GM18507 (cell line): ENCODE measurements at places on chromosomes 11 and 22.

GRCh38 chr11:17020831-17021230, 6.6 kb upstream of the PLEKHA7 start:
- DNase-seq = no peak

- no peak for DNase-seq
Measured at GRCh38 chr11:44681698-44682097, 45.1 kb upstream of the TSPAN18 start.

- no peak for DNase-seq
Measured at GRCh38 chr11:95161248-95161647, 69.8 kb downstream of the SESN3 start.

DNA sequence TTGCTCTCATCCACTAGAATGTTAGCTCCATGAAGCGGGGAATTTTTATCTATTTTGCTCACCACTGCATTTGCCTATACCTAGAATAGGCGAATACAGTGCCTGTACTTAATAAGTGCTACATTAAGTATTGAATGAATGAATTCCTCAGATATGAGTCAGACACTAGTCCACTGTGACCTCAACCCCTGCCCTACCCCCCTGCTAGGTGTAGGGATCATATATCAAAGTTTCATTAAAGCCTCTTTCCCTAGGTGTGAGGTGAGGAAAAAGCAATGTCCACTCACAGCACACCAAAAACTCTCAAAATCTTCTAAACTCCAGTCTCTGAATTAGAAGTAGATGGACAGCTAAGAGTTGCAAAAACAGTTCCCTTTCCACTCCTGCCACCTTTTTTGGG, 9.8 kb upstream of the PSMA1 start:
- DNase-seq = no peak

DNA sequence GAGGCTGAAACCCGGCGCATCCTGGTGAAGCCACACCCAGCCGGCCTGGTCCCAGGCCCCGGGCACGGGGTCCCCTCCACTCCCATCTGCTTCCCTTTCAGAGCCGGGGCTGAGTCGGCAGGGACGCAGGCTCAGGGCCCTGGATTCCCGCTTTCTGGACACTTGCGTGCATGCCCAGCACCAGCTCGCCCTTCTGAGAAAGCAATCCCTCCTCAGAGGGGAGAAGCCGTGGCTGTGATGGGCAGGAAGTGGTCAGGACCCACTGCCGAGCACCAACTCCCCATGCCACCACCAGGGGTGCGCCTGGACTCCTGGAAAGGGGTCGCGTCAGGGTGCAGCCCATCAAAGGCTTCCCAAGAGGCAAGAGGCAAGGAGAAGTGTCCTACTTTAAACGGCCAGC, 15.1 kb downstream of the CDKN1C start:
- no peak for DNase-seq

DNA sequence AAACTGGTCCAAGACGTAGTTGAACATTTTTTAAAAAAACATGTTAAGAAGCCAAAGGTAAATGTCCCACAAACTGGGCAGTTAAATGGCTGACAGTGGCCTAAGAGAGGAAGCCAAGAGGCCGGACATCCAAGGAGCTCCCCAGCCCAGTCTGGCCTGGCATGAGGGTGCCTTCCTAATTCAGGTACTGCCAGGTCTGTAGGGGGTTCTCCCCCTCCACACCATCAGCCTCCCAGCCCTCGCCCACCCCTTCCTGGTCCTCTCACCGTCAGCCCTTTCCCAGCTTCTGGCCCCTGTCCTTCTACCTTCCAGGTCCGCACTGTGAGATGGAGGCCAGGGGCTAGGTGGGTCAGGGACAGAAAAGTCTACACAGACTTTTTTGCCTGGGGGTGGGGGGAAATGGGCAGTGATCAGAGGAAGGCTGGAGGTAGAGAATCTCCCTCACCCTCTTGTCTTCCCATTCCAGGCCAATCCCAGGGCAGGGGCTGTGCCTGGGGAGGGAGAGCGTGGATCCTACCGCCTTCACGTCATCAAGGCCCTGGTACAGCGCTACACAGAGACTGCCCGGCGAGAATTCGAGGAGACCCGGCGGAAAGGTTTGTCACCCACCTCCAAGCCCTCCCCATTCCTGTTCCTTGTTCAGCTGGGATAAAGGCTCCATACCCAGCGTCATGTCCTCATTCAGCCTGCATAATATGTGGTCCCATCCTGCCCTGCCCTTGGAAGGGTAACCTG, 6.0 kb downstream of the ART5 start:
- no peak for DNase-seq

DNA sequence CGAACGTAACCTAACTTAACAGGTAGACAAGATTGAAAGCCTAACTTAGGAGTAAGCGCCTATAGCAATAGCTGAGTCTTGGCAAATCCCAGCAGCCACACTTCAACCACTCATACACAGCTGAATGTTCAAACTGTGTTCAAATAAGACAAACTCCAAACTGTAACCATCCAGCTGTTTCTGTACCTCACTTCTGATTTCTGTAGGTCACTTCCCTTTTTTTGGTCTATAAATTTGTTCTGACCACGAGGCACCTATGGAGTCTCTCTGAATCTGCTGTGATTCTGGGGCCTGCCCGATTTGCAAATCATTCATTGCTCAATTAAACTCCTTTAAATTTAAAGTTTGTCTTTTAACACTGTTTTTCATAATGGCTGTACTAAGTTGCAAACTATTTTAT, 8.2 kb upstream of the TENM4 start:
- DNase-seq = no peak

- DNase-seq = no peak
Measured at GRCh38 chr11:20459865-20460264, 72.3 kb downstream of the PRMT3 start.

DNA sequence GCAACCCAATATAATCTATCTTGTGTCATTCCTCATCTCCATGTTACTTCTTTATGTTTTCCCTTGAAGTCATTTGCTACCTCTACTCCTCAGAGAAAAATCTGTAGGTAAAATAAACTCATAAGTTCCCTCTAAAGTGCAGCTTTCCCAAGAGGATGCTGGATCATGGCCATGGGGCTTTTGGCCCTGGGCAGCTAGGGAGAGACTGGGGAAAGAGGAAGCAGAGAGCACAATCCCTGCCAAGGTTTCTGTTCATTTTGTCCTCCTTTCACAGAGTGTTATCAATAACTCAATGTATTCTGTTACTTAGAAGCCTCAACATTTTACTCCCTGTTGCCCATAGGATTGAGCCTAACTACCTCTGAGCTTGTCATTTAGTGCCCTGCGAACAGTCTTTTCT, 9.0 kb downstream of the RNF121 start:
- DNase-seq = no peak

DNA sequence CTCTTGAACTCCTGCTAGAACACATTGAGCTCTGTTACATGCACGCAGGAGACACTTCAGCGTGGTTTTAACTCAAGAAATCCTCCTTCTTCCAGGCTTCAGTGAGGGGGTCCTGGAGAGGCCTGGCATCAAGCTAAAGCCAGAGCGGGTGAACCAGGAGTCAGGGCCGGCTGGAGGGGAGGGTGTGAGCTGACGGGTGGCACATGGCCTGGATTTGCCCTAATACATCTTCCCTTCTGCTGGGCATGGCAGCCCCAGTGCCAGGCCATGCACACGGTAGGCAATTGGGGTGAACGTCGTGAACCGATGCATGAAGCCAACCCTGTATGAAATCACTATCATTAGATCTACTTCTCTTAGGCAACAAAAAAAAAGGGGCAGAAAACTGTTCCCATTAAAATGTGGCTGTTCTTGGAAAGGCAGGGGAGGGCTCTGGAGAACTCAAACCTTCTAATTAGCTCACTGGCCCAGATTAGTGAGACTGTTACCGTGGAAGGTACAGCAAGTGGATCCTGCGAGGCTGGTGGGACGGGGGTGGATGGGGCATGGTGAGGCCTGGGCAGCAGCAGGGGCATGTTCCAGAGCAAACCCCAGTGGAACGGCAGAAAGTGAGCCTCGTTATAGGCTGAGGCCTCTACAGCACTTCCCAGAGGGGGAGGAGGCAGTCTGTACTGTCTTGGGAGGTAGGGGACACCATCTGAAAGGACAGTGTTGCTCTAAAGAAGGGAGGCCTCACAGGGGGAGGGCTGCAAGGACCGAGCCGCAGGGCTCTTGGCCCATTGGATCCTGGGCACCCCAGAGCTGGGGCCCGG, 10.6 kb downstream of the IFT27 start:
- no peak for DNase-seq

GRCh38 chr22:44557064-44557748, 59.2 kb upstream of the RTL6 start:
- no peak for DNase-seq

DNA sequence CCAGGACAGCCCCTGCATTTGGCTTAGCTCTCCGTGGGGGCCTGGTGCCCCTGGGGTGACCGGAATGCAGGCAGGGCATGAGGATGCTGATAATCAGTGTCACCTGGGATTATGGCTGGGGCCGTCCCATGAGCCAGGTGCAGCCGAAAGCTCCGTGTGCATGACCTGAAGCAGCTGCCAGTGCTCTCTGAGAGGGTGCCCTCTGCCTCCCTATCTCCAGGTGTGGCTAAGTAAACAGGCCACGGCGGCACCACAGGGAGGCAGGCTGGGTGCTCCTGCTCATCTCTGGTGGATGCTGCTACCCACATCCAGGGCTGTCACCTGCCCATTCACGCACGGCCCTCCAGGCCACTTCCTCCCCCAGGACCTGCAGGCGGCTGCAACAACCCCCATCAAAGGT, 29.8 kb downstream of the DUSP8 start:
- no peak for DNase-seq

- DNase-seq = no peak
Measured at GRCh38 chr11:64356498-64357411, 2.2 kb upstream of the RPS6KA4 start.

DNA sequence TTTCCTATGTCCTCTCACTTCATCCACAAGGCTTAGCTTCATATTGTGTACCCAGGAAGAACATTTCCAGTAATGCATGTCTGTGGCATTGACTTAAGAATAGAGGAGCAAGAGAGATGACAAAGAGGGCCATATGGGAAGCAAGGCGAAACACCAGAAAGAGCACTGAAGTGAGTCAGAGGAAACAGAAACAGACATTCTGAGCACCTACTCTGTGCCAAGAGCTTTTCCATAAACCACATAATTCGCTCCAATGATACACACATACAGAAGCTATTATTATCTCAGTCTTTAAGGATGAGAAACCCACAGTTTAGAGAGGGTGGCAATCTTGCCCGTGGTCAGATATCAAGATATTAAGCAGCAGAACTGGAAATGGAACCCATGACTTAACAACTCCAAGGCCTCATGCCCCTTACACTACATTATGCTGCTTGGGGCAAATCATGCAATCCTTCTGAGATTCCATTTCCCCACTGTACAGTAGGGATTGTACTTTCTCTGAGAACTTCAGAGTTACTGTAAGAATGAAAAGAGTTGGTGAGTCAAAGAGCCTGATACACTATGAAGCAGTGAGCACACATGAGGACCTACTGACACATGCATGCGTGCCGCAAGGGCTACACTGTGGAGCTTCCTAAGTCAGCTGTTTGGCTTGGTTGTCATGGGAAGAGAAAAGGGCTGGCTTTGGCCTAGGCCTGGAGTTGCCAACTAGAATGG, 126.6 kb downstream of the KCNC1 start:
- DNase-seq = no peak

- DNase-seq = no peak
Measured at GRCh38 chr11:67312187-67313021, 9.1 kb downstream of the SSH3 start.

DNA sequence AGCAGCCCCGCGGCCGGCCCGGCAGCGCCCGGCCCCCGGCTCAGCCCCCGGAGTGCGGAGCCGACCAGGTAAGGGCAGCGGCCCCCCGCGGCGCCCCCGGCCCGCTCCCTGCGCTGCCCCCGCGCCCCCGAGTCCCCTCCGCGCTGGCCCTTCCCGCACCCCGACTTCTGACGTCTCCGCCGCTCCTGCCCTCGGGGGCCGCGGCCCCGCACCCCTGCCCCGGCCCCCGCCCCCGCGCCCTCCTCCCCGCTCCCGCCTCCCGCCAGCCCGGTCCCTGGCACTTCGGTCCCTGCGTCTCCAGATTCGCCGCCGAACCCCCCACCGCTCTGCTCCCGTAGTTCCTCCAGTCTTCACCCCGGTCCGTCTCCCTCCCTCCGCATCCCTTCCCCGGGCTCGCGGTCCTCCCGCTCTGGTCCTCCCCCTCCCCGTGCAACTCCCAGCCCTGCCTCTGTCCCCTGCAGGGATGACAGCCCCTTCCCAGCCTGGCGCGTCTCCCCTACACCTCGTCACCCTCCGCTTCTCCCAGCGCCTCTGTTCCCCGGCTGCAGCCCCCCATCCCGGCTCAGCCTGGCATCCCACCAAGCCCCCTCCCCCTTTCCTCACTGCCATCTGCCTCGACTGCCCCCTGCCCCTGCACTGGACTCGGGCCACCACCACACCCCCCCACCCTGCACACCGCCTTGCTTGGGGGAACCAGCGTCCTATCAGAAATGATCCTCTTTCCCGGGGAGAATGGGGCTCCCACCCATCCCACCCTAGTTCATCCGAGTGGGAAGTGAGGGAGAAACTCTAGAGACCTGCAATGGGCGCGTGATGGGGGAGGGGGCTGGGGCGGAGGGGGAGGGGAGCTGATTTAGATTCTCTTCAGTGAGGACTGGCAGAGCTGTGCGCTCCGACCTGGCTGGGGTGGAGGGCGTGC, 531 bp downstream of the GRIK4 start:
- DNase-seq = no peak

DNA sequence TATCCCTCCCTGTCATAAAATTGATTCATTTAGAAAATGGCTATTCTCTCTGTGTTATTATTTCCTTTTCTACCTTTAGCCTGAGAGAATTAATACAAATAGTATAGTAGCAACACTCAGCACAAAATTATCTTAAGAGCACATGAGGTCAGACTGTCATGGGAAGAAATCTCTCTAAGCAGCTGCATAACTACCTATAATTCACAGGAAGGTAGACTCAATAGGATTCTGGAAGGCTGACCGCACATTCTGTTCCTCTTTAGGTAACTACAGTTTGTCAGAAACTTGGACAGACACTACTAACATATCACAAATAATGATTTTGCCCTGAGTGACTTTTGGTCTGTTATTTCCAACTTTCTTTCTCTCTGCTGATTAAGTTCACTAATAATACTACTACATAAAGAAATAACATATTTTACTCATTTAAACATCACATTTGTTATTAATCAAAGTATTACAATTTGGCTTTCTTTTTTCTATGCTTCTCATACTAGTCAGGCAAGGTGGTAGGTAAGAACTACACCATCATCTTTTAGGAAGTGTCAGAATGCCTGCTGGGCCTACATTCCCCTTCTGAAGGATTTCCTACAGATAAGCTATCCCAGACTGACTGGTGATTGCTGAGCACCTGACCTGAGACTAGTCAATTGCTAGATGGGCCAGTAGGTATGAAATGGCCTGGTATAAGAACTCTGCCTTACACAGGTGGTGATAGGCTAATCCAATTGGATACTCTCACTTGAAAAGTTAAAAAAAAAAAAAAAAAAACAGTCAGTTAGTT, 325.1 kb downstream of the DLG2 start:
- no peak for DNase-seq

- no peak for DNase-seq
Measured at GRCh38 chr11:87239001-87239400, 201.3 kb downstream of the TMEM135 start.

DNA sequence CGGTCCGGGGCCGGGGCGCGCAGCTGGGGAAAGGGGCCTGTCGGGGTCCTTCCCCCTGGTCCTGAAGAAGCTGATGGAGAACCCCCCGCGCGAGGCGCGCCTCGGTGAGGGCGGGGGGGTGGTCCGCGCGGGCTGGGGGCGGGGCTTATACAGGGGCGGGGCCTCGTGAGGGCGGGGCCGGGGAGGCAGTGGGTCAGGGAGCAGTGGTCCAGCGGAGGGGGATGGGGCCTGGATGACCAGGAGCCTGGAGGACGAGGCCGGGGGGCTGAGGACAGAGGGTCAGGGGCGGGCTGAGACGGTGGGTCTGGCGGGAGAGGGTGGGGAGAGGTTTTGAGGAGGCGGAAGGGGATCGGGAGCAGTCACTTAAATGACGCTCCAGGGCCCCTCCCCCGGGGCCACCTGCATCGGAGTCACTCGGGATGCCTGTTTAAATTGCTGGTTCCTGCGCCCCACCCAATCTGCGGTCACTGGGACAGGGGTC, 396 bp downstream of the TEF start:
- peak; percentile 77 for DNase-seq
